ENCODE measurements at places on chromosomes 5 and 9.

DNA sequence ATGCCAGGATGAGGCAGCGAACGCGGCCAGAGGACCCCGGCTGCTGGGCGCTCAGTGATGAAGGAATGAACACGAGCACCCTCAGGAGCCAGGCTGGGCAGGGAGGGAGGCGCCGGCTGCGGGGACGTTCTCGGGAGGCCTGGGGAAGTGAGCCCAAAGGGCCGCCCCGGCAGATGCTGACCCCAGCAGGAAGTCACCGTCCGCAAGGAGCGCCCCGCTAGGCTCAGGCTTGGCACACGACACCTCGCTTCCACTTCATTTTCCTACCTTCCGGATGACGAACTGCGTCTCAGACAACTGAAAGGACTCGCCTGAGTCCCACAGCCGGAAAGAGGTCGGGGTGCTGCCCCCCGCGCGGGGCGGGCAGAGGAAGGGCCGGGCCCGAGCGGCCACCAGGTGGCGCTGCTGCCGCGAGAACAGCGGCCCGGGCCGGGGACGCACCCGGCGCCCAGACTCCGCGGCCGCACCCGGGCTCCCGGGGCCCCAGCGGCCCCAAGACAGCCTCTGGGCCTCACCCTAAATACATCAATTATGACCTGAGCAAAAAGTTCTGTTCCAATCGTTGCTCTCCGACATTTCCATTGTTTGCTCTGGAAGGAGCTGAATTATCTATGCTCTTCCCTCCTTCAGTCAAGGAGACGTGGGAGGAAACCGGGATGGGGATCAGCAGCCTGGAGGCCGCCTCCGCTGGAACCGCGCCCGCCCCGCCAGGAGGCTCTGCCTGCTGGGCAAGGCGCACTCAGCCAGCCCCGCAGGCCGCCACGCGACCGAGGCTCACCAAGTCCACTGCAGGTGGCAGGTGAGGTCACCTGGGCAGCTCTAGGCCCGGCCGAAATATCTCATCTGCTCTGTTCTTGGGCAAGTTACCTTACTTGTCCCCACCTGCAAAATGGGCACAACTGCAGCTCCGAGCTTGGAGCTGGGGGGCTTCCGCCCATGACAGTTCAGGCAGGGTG is 107.0 kb downstream of the ZNF354C start:
- DNase-seq: peak; percentile 31

- no peak for DNase-seq
Observed at GRCh38 chr9:34710023-34710422, at the start of gene CCL21. Gene CCL21, minus strand, starts transcription at chr9:34710136. Its CDS starts 70 bp downstream, at chr9:34710066.

GRCh38 chr5:43061352-43062075 is 21.4 kb upstream of the ANXA2R start:
- no peak for DNase-seq

DNA sequence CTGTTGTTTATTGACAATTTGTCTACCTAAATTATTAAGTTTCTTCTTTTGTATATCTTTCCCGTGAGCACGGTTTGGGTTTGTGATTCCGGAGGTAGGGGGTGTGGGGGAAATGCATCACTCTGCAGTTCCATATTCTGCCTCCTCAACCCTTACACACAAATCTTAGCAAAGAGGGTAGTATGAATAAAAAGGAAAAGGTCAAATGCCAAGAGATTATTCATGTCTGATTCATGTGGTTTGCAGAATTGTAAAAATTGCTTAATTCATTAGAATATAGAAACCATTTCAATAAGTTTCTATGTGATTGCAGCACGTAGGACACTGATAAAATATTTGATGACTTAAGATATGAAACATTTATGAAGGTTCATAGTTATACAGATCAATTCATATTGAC is 601.9 kb downstream of the SEMA5A start:
- no peak for DNase-seq

DNA sequence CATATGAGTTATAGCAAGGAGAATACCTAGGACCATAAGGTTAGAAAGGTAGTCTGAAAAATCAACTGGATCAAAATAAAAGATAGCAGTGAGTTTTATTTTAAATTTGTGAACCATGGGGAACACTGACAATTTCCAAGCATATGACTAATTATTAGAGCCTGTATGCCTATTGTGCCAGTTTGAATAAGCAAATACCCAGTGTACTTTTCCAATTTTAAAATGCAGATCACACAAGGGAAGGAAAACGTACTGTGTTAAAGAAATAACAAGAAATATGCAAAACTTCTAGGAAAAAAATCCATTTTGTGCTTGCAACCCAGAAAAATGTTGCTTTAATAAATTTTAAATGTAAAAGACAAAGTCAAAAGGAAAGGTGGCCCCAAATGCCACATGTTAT is 257.4 kb downstream of the BNC2 start:
- DNase-seq: no peak

DNA sequence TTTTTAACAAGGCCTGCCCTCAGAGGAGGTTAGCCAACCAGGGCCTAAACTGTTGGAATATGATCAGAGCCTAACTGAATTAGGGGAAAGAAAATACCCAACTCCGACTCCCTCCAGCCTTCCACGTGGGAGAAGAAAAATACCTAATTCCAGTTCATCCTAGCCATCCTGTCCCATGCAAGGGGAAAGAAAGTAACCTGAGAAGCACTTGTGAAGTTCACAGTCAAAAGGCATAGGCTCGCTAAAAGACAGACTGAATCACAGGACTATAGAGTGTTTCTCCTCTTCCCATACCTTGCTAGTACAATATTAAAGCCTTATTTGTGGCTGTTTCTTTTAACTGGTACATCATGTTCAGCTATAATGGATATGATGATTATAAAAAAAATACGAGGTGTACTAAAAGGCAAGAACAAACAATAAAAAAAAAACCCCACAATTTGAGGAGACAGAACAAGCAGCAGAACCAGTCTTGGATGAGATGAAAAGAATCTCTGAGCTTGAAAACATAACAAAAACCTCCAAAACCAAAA is 18.0 kb upstream of the ATP10B start:
- no peak for DNase-seq

- DNase-seq: no peak
Observed at GRCh38 chr9:134141906-134142305, 6.0 kb downstream of the WDR5 start.

DNA sequence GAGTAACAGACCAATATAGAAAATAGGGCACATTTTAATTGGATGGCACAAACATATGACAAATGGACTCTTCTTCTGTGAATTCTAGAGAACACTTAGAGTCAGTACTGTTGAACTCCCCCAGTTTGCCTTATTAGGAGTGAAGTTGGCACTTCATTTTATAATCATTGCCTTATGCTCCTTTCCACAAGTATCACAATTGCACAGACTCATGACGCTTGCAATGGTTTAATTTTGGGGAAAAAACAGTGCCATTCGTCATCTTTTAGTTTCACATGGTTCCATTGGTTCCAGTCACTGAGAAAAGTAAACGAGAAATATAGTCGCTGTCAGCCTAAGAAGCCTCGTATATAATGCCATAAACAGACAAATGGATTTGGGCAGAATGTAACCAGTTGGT is 71.2 kb downstream of the LURAP1L start:
- no peak for DNase-seq

Measured in T follicular helper cell (primary cell).